A172 (cell line): ENCODE measurements at places on chromosomes 5 and 9. TPM values are rescaled to one million over a fixed set of nuclear protein-coding genes. Genes with fewer than 3 reads are reported as not detected.

Gene TLX3
- total RNA-seq: not detected in 2 replicates

Gene PAPPA
- 0.02 TPM in 1 of 2 replicates, not detected in the other for total RNA-seq

Gene PCDHA9
- total RNA-seq: 0.07 TPM in 1 of 2 replicates, not detected in the other

Gene FAM120A
- 57.1 and 65.1 TPM in 2 replicates for total RNA-seq

Gene FAM53C
- total RNA-seq: 25.4 and 30.7 TPM in 2 replicates

Gene LRRC19
- total RNA-seq: not detected in 2 replicates

Gene TRIM41
- 10.3 and 18.2 TPM in 2 replicates for total RNA-seq

- no peak for DNase-seq
These were observed 27.1 kb upstream of the LPAR1 start for GRCh38 chr9:111065414-111065813.

DNA sequence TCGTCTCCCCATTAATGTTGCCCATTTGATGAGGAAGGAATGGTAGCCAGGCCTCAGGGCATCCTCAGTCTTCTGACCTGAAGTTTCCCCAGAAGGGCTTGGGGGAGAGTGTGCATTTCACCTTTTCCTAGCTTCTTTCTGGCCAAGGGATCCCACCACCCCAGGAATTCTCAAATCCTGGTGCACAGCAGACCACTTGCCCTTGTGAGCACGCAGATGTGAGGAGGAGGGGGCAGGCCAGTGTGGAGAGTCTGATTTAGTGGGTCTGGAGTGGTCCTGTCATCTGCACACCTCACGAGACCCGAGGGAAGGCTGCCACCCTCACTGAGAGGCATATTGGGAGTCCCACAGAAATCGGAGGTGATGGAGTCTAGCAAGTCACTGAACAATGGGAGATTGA is 64.3 kb downstream of the CXXC5 start:
- DNase-seq: no peak

GRCh38 chr5:116789522-116789921 is 214.9 kb upstream of the SEMA6A start:
- no peak for DNase-seq

DNA sequence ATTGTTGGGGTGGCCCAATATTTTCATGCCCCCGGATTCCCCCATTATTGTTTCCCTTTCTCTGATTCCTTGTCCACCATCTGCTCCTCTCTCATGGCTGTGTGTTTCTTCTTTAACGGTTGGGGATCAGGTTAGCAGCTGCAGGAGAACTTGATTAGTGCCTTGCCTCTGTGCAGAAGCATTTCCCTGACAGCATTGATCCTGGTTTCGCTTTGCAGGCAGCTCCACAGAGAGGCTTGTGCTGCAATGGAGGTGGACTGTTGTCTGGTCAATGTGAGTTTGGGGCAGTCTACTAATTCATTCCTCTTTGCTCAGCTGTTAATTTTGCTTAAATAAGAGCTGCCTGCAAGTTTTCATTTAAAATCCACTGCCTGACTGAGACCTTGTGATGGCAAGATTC is 32.5 kb upstream of the SSBP2 start:
- no peak for DNase-seq

- DNase-seq: no peak
These were observed 214.7 kb downstream of the EBF1 start for GRCh38 chr5:158884827-158885518.

DNA sequence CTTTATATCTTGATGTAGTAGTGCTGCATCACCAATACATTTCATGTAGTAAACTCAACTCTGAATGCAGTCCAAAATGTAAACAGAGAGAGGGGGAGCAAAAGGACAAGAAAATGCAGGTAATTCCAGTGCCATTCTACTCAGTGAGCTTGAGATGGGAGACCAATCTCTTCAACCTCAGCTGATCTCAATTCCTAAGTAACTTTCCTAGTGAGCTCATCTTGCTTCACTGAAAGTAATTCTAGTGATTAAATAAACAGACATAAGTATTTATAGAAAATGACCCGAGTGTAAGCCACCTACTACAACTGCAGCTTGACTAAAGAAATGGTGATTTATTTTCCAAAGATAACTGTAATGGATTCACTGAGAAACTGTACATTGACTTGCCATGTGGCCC is 424.5 kb downstream of the DMRT2 start:
- no peak for DNase-seq

GRCh38 chr9:27719711-27720110 is 146.4 kb upstream of the C9orf72 start:
- no peak for DNase-seq

GRCh38 chr5:159405611-159406031 is 75.3 kb upstream of the IL12B start:
- no peak for DNase-seq

GRCh38 chr5:131430794-131431193 is 166.9 kb downstream of the CDC42SE2 start:
- DNase-seq: no peak

- DNase-seq: no peak
These were observed 4.8 kb upstream of the ABL1 start for GRCh38 chr9:130830231-130830760.

DNA sequence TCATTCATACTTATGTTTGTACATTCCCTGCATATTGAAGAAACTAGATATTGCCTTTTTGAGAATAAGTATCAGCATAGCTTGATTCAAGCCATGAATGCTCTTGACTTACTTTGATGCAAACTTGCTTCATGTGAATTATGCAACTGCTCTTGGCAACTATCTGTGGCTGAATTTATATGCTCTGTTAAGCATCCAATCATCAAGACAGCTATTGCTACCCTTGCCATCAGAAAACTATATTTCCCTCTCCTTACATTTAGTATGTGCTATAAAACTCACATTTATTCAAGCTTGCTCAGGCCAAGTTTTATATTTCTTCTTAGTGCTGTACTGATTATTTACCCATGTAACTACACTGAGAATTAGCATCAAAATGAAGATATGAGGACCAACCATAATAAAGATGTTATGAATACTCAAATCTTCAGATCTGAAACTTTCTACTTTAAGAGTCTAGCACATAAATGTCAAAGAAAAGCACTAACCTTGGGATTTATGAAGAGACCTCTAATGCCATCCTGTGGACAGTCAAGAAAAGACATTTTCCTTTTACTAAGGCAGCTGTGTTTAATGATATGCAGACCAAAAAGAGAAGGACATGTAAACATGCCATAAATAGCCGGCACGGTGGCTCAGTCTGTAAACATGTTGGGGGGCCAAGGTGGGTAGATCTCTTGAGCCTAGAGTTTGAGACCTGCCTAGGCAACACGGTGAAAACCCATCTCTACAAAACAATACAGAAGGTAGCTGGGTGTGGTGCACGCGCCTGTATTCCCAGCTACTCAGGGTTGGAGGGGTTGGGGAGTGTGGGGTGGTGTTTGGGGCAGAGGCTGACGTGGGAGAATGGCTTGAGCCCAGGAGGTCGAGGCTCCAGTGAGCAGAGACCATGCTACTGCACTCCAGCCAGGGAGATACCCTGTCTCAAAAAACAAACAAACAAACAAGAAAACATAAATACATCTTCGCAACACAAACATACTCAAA is 267.0 kb upstream of the TYRP1 start:
- peak; percentile 41 for DNase-seq

DNA sequence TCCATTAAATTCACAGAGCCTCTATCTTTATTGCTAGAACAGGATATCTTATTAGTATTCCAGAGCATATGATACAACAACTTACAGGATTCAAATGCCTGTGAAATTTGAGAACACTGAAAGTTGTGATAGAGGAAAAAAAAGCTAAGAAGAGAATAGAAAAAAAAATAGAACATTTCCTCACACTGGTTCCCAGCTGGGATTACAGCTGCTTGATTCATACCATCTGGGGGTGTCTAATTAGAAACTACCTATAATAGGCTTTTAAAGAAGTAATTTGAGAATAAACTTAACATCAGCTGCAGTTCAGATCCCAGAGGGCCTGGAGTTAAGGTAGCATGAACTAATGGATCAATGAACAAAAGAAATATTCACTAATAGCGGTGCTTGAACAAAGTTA is 922.0 kb downstream of the CDH12 start:
- no peak for DNase-seq

DNA sequence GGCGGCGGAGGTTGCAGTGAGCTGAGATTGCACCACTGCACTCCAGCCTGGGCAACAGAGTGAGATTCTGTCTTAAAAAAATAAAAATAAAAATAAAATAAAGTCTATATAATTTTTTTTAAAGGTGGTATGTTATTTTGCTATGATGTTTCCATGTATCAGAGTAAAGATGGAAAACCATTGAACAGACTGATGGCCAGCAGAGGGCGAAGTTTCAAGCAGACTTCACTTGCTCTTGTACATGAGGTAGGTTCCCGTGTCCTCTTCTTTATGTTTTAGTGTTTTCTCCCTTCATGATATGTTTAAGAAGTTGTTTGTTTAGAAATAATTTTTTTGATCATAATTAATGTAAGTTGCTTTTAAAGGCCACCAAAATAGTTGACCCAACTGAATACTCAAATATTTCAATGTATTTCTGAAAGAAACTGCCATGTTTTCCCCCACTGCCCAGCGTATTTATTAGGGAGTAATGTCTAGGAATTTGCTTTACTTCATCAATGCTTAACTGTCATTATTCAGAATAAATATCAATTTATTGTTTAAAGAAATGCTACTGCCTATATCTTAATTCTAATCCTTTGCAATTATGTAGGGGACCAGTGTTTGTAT is 146.4 kb downstream of the HACD4 start:
- peak; percentile 45 for DNase-seq

DNA sequence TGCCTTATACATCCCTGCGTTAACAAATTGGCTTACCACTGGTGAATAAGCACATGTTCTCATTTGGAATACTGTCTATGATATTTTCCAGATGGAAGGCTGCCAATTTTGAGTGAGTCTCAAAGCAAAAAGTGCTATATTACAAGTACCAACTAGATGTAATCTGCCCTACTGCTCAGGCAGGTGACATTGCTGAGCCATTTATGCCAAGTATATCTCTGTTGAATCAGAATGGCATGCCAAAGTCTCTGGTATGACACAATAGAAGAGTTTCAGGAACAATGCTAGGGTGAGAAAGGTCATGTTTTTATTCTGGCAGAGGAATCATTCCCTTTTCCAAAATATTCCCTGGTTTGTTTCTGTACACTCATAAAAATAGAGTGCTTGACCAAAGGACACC is 356.5 kb downstream of the CDH9 start:
- no peak for DNase-seq

GRCh38 chr9:92970467-92970923 is 23.2 kb downstream of the FGD3 start:
- peak; percentile 62 for DNase-seq

DNA sequence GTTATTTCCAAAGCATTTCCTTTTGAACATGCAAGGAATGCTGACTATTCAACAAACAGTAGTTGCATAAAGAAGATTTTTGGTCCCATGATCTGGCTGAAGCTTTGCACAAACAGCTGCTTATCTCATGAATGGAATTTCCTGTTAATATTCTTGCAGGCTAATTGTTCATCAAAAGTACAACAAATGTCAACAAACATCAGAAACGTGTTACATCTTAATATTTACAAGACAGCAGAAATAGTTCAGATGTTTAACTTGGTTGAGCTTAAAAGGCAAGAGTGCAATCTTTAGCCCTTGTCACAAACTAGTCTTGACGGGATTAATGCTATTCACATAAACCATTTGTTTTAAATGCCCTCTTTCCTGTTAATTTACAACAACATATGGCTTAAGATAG is 47.9 kb upstream of the BASP1 start:
- no peak for DNase-seq

- peak; percentile 35 for DNase-seq
These were observed 269.1 kb downstream of the FANCC start for GRCh38 chr9:95048225-95049087.

GRCh38 chr5:103862398-103862797 is 299.8 kb upstream of the NUDT12 start:
- peak; percentile 75 for DNase-seq

DNA sequence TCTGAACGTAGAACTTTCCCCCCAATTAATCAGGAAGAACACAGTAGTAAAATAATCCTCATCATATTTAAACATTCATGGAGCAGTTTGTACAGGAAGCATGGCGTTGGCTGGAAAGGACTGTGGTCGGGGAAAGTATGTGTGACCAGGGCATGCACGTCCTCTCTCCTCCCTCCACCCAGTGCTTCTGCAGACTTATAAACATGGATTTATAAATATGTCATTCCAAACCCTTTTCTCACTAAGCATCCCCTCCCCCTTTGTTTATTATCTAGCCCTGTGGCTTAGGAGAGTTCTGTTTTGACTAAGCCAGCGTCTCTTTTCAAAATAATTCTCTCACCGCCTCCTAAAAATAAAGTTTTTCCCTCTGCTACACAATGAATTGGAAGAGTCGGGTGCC is 70.4 kb upstream of the DAP start:
- DNase-seq: no peak

DNA sequence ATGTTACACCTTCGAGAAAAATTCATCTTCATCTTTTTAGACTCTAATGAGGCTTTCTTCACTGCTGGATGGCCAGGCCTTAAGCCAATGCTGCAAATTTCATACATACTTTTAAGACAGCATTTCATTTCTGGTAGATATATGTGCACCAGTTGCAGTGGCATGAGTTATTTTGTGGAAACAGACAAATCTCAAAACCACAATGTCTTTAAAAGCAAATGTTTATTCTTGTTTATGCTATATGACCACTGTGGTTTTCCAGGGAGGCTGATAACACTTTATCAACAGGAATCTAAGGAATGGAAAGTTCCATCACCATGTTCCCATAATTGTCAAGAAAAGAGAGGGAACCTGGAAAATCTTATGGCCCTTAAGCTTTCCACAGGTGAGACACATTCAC is 27.7 kb downstream of the CDH9 start:
- peak; percentile 69 for DNase-seq

GRCh38 chr9:76650692-76651091 is 113.5 kb upstream of the PCA3 start:
- no peak for DNase-seq

- DNase-seq: no peak
These were observed 36.0 kb upstream of the SVEP1 start for GRCh38 chr9:110615498-110615897.

DNA sequence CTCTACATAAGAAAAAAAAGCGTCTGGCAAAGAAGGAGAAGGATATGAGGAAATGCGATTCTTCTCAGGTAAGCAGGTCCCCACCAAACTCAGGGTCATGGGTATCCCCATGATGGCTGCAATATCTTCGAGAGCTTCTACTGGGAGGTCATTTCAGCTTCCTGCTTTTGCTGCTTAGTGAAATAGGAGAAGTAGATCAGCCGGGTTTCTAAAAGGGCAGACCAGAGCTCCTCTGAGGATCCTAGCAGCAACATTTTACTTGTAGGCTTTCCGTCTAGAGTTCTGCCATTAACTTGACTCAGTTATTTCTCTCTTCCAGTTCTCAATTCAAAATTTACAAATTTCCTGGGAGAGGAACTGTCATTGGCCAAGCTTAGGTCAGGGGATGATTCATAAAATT is 134.7 kb downstream of the DPYSL3 start:
- DNase-seq: no peak

GRCh38 chr9:32524892-32525708 is 896 bp downstream of the RIGI start:
- DNase-seq: peak; percentile 26

- DNase-seq: peak; percentile 44
These were observed 119.8 kb downstream of the LPAR1 start for GRCh38 chr9:110918316-110919049.

- no peak for DNase-seq
These were observed 102.7 kb downstream of the HSPA4 start for GRCh38 chr5:133154274-133155075.
